Cardiac septum (tissue), 1 donor: ENCODE measurements at places on chromosomes 16 and 17.

- no peak for DNase-seq
These were observed at the start of gene DNAH3 for GRCh38 chr16:21150375-21151001. Gene DNAH3 (minus strand): TSS chr16:21150846. CDS start chr16:21150319, 527 bp downstream.

GRCh38 chr17:881778-882177 lies 97.8 kb downstream of the NXN start:
- no peak for DNase-seq

DNA sequence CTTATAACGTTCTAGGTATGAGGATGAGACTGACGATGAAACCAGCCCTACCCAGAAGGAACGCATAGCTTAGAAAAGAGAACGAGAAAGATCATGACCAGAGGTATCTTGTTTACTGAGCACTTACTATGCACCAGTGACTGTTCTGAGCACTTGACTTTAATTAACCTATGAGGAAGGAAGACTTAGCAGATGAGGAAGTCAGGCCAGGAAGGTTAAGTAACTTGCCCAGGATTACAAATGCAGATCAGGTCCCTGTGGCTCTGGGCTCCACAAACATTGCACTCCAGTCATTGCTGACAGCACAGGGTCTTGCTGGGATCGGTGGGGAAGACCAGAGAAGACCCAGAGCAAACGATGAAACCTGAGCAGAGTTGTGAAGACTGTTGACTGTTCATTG lies 7.1 kb downstream of the KRT13 start:
- no peak for DNase-seq

DNA sequence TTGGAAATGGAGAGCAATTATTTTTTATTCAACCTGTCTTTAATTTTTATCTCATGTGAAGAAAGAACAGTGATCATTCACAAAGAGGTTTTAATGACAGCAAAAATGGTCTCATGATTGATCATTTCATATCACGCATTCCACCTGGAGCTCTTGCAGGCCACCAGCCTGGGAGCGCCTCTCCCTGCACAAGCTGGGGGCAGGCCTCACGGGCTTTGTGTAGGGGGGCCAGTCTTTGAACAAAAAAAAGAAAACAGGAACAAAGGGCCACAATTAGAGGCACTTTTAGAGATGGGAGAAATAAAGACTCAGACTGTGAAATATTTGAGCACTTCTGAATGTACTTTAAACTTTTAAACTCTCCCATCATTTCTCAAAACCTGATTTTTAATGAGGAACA lies 232.9 kb downstream of the CHD9NB start:
- DNase-seq = no peak

DNA sequence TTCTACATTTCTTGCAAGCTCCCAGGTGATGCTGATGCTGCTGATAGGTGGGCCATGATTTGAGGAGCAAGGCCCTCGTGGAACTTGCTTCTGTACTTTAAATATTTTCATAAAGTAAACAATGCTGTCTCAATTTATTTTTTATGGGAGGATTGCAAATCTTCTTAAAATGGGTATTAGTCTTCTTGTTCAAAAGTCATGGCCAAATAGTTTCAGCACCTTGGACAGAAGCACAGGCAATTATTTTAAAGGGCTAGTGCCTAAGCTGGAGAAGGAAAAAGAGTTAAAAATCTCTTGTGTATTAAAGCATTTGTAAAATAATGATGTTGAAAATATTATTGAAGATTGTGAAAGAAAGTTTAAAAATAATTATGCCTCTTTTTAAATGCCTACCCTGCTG lies 50.5 kb downstream of the GPR139 start:
- no peak for DNase-seq

DNA sequence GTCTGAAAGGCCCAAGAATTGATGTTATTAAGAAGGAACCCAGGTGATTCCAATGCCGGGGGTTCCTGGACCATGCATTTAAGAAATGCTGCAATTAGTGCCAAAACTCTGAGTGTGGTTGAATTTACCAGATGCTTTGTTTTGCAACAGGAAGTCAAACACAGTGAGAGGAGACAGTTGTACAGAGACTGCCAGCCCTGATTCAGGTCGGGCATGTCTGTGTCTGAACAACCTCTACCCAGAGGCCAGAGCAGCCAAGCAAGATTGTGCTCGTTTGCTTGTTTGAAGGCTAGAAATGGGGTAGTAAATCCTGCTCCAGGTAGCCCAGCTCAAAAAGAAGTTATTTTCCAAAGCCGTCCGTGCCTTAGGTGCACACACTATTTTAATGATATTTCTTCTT lies 412.4 kb upstream of the ERCC4 start:
- no peak for DNase-seq

DNA sequence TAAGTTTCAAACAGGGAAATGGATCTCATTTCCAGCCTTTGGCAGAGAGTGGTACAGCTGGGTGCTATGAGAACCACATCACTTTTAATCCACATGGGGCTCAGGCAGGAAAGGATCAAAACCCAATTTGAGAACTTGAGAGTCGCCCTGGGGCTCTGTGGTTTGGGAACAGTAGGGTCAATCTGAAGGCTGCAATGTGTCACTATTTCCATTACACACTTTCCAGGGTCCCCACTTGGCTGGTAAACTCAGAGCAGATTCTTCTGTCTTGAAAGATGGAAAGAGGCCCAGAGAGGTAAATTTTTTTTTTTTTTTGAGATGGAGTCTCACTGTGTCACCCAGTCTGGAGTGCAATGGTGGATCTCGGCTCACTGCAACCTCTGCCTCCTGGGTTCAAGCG lies 6.7 kb upstream of the HIGD1B start:
- DNase-seq = no peak

DNA sequence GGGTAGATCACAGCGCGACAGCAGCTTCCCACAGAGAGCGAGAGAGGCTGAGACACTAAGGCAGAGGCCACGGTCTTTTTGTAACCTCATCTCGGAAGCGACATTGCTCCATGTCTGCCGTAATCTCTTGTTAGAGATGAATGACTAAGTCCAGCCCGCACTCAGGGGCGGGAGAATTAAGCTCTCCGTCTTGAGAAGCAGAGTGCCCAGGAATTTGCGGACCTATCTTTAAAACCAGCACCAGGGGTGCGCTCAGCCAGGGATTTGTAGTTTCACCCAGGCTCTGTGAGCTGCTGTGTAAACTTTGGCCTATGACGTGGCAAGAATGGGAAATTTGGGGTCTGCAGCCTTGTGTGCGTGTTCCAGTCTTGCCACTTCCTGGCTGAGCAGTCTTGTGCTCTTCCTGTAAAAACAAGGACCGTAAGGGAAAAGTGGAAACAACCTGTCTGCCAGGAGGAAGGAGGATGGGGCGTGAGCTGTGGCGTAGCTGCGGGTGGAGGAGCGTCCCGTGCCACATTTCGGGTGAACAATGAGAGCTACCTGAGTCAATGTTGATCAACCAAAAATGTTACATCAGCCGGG lies 16.0 kb upstream of the JPH3 start:
- DNase-seq = no peak

DNA sequence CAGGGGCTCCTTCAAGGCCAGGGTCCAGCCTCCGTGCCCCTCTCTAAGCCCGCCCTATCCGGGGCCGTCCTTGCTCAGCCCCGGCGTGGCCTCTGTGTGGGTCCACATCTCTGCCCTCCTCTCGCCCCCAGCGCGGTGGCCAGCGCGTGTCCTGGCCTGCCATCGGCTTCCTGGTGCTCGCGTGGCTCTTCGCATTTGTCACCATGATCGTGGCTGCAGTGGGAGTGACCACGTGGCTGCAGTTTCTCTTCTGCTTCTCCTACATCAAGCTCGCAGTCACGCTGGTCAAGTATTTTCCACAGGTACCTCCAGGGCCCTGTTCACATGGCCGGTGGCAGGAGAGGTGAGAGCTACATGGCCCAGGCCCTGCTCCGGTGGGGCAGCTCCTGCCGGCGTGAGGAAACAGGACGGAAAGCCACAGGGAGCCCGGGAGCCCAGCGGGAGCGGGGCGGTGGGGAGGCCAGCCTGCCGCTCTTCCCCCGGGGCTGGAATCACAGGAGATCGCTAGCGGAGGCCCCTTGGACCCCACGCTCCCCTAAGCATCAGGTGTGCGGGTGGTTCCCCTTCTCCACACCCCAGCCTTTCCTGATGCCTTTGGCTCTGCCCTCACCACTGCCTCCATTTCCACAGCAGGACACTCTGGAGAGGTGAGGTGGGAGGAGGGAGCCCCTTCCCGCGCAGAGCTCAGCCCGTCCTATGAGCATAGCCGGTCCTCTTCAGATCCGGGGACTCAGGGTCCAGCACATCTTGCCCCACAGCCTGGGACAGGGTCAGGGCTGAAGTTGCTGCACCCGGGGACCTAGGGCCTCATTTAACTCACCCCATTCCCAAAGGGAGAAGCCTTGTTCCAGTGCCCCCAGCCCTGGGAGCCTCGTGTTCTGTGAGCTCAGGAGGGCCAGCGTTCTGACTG lies 10.2 kb downstream of the TAX1BP3 start:
- DNase-seq = no peak

GRCh38 chr16:31225193-31225592 lies 8.3 kb upstream of the PYDC1 start:
- no peak for DNase-seq

DNA sequence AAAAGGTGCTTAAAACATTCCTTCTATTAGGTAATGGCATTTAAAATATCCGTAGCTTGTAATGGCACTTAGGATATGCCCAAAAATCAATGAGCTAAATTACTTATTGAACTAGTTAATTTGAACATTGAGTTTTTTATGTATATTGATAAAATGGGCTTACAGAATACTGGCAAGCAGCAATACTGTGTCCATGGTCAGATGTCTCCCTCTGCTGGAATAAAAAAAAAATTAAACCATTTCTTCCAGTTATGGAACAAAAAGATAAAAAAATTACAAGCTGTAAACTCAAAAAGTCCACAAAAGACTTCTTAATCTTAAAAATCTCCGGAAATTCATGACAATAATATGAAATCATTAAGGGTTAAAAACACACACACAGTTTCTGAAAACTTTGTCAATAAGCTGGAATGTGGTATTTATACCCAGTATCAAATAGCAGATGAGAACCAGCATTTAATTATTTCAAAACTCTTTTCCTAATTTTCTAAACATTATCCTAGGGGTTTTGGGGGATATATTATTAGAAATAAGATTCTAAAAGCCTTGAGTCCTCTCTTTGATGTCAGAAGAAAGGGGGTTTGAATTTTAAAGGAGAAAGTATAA lies 21.5 kb upstream of the PSMD7 start:
- no peak for DNase-seq

DNA sequence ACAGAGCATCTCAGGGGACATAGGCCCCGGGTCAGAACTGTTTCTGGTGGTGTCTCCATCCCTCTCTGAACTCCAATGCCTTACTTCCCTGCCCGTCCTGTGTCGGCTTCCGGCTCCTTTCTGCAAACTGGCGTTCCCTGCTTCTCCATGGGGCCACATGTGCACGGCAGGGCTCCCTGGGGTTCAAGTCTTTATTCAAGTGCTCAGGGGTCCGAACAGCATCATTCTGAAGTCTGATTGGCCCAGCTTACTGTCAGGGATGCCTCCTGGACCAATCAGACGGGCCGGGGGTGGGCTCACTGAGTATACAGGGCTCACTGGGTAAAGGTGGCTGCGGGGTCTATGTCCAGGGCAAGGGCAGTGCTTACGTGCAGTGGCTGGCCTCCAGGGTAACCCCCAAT lies 17.1 kb downstream of the C16orf82 start:
- peak; percentile 47 for DNase-seq

- DNase-seq = no peak
These were observed 19.4 kb upstream of the NFATC3 start for GRCh38 chr16:68065716-68066305.
